Myocyte (in vitro differentiated cells): ENCODE measurements at places on chromosomes 3 and 15.
A peak's percentile ranks its signal among the peaks of the same experiment; 100 is the strongest.

DNA sequence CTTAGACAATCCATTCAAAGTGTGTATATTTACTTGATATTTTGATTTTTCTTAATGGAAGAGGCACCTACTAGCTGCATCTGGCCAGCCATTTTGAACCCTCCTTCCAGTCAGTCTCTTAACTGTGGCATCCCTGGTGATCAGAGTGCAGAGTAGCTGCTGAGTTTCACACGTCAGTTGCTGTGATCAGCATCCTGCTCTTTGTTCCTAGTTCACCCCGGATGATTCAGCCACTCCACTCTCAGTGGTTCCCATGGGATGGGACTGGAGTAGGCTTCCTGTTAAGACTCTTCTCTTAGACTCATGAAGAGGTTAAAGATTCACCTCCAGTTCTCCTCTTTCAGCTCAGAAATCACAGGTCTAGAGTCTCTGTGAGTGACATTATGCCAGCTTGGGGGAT lies 75.8 kb downstream of the STXBP5L start:
- DNase-seq, result no peak

DNA sequence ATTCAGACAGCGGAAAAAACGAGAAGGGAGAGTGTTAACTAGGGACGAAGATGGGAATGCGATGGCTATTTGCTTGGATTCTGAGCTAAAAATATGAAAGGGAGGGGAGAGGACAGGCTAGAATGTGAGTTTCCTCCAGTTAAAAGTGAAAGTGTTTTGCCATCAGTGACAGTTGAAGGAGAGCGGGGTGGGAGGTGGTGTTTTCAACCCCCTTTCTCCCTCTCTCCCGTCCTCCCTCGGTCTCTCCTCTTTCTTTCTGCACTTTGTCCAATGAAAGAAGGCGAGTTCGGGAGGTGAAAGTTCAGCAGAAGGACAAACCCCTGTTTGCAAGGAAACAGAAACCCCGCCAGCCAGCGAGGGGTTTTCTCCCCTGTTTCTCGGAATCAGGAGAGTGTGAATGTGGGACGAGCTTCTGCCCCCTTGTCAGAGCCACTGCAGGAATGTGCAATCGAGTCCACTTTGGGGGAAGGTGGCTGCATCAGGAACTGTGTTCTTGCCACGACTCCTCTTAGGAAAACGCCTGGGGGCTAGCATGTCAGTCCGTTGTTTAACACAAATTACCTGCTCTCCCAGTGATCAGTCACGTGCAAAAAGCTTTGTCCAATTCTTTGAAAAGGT lies 975 bp upstream of the FOXP1 start:
- DNase-seq, result peak; percentile 40

DNA sequence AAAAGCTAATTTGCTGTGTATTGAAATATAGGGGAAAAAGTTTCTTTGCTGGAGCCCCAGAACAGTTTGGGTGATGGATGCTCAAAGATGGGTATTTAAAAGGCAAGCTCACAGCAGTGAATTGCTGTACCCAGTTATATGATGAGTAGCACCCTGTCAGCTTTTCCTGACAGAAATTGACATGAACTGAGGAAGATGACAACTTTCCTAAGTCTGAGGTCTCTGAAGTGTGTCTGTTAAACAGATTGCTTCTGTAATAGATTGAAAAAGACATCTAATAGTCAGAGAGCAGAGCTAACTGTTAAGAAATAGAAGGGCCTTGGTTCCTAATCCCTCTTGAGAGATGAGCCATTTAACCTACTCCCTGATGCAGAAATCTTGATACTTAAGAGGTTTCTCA lies 1278.0 kb upstream of the ALCAM start:
- no peak for DNase-seq

GRCh38 chr3:122932251-122932967 lies 95.2 kb downstream of the SEMA5B start:
- no peak for DNase-seq

GRCh38 chr3:86104154-86104553 lies 886.8 kb downstream of the VGLL3 start:
- no peak for DNase-seq

GRCh38 chr15:67050062-67050461 lies 15.3 kb upstream of the SMAD3 start:
- DNase-seq, result no peak

DNA sequence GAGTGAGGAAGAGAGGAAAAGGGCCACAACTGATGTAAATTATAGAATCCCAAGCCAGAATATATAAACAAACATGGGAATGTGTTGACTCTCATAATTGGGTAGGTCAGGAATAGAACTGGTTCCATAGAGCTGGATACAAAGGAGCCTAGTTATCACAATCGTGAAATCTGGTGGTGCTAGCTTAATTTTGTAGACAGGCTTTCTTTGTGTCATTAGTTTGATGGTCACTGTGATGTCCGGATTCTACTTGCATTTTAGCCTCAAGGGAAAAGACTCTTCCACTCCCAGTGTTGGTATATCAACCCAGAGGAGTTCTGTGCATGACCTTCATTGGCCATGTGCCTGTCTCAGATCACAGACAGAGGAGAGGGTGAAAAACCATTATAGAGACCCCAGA lies 81.8 kb downstream of the NLGN1 start:
- DNase-seq, result no peak

- DNase-seq, result no peak
Measured at GRCh38 chr3:121768452-121768851, 18.9 kb upstream of the GOLGB1 start.

- no peak for DNase-seq
Measured at GRCh38 chr3:166060789-166061479, 223.7 kb upstream of the BCHE start.

DNA sequence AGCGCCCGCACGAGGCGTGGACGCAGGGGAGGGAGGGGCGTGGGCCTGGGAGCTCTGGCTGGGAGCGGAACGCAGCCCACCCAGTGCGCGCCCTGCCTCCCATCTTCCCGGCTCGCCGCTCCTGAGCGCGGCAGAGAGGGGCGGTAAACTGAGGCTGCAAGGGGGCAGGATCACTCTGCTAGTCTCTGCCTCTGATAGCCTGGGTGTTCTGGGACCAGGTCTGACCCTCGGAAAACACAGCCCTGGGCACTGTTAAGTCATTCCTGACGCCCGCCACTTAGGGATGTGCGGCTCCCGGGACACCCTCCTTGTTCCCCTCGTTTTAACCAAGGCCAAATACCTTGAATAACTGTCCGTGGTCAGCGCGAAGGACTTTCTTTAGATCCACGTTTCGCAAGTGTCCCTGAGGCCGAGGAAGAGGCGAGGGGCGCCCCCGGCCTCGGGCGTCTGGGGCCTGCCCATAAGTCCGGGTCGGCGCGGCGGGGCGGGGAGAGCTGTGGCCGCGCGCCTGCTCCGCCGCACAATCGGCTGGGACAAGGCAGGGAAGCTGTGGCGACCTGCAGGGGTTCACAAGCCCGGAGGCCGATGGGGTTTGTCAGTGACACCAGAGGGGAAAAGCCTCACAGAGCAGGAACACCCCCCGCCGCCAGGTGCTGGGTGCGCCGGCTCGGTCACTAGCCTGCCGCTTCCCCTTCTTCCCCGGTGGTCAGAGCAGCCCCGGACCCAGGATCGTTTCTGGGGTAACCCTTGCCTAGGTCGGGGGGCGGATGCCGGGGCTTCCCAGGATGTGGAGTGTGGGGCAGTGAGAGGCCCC lies 1.5 kb downstream of the ITPKA start:
- no peak for DNase-seq

GRCh38 chr15:63436872-63437375 lies 55.3 kb upstream of the CA12 start:
- DNase-seq, result peak; percentile 80

GRCh38 chr3:69929019-69929418 lies 70.5 kb upstream of the SAMMSON start:
- DNase-seq, result no peak

DNA sequence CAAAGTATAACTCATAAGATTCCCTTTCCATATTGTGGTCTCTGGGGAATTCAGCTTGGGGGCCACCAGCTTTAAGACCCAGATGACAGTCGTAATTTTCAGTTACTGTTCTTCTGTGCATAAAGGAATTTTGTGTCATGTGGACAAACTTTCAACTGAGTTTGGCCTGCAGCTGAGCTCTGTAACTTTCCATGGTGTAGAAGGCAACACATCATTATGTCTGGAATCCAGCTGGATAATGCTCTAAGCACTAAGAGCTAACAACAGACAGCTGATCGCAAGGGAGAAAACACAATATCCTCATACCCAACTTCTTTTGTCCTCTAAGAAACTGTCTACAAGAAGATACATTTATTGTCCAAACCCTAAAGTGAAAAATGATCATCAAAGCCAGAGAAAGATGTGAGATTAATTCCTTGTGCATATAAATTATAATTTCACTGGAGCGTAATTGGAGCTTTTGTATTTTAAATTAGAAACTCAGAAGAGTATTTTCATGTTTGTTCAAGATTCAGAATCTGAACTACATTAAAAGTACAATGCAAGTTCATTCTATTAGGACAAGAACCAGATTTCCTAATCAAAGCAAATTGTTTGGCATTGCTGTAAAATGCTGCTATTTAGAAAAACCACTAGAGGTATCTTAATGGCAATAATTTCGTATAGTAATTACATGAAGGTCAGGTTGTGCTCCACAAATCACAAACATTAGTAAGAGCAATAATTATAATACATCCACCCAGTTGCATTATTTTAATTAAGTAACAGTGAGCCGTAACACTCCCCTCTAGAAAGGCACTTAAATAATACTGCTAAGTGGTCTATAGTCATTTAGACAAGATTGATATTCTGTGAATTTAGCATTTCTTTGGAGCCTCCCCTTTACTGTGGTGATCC lies 218.8 kb downstream of the ATP8B4 start:
- DNase-seq, result peak; percentile 68

DNA sequence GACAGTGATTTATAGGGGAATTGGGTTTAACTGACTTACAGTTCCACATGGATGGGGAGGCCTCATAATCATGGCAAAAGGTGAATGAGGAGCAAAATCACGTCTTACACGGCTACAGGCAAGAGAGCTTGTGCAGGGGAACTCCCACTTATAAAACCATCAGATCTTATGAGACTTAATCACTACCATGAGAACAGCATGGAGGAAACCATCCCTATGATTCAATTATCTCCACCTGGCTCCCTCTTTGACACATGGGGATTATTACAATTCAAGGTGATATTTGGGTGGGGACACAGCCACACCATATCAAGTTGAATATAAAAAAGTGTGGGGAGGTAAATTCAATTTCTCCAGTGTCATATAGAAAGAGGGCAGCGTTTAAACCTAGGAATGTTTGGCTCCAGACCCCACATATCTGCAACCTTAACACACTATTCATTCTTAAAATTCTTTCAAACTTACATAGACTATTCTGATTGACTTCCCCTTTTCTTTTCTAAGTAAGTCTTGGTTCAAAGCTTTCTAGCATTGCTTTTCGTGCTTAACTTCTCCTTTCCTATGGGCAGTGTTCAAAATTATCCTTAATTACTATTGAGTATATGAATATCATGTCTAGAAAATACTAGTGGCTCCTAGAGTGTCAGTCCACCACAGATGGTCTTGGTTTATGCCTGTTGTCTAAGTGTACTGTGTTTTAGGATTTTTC lies 446.7 kb upstream of the GBE1 start:
- DNase-seq, result no peak

DNA sequence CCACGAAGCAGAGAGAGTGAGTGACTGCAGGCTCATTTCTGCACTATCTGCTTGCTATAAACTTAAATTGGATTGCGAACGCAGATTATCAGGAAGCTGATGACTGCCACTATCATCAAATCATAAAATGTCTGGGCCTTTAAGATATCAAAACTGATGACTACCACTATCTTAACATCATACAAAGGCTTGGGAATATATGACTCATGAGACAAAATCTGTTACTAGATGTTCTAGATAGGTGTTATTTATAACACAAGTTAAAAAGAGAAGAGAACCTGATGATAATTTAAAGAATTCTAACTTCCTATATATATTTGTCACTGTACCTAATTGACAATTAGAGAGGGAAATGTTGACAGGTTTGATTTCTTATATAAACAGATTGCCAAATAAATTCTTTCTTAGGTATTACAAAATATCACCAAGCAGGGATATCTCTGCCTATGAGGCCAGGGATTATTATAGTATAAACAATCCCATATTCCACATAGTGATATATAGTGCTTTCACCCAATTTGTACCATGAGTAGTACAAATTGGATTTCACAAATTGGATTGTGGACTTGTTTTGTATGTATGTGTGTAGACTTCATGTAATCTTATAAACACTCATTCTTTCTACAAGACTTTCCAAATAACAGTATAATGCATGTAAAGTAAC lies 1157.2 kb downstream of the ROBO1 start:
- peak; percentile 13 for DNase-seq

- peak; percentile 26 for DNase-seq
Measured at GRCh38 chr3:152595975-152596821, 238.7 kb upstream of the P2RY1 start.

DNA sequence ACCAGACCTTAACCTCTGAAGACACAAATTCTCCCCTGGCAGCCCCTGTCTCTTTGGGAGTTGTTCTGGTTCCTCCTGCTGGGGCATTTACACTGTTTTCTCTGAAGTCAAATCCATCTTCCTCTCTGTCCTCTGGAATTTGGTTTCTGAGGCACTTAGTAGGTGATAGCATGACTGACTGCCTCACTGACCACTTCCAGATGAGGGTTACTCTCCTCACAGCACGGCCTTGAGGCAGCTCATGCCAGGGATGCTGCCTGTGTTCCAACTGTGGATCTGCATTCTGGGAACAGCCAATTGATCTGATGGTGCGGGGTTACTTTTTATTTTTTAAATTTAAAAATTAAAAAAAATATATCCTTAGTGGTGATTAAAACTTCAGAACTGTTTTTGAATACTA lies 140.9 kb upstream of the ROPN1 start:
- no peak for DNase-seq

- no peak for DNase-seq
Measured at GRCh38 chr3:123027292-123028232, at the start of gene SEMA5B. TSS of gene SEMA5B (minus strand) at chr3:123027763. CDS start at chr3:122961263, 66,500 bp downstream.

DNA sequence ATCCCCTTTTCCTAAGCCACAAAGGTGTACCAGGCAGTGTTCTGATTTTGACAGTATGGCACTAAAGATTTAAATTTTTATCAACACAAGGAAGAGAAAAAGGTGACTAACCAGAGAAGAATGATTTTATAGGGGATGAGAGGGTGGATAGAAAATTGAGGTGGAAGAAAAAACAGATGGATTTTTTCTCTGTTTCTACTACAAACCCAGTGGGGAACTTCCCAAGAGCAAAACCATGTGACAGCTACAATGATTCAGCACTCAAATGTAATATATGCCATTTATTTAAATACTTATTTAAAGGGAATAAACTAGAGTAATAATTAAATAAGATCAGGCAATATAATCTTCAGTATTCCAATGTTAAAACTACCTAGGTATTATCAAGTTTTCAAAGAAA lies 11.1 kb downstream of the DCUN1D1 start:
- DNase-seq, result peak; percentile 17
